Cortex of kidney (tissue), 1 donor: ENCODE measurements at places on chromosomes 7 and 10.

- no peak for DNase-seq
These were observed 342.3 kb upstream of the GALNT17 start for GRCh38 chr7:70789481-70790214.

GRCh38 chr10:118339111-118339510 lies 3.0 kb downstream of the FAM204A start:
- no peak for DNase-seq

DNA sequence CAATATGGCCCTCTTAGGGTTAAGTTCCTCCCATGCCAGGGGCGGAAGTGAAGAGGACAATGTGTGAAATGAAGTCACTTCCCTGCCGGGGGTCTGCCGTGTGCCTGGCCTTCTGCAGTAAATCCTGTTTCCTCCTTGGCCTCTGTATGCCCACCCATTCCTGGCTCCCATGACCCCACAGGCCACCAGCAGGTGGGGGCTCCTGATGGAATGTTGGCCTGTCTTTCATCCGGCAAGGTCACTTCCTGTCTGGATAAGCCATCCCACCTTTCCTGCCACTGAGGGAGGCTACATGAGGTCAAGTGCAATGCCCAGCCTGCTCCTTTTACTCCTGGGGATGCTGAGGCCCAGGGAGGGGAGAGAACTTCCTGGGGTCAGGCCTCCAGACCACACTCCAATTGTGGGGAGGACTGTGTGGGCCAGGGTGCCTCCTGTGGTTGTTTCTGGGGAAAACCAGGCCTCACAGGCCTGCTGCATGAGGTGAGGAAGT lies 22.3 kb downstream of the PALD1 start:
- no peak for DNase-seq

GRCh38 chr7:149104749-149105148 lies 14.2 kb upstream of the ZNF786 start:
- no peak for DNase-seq

DNA sequence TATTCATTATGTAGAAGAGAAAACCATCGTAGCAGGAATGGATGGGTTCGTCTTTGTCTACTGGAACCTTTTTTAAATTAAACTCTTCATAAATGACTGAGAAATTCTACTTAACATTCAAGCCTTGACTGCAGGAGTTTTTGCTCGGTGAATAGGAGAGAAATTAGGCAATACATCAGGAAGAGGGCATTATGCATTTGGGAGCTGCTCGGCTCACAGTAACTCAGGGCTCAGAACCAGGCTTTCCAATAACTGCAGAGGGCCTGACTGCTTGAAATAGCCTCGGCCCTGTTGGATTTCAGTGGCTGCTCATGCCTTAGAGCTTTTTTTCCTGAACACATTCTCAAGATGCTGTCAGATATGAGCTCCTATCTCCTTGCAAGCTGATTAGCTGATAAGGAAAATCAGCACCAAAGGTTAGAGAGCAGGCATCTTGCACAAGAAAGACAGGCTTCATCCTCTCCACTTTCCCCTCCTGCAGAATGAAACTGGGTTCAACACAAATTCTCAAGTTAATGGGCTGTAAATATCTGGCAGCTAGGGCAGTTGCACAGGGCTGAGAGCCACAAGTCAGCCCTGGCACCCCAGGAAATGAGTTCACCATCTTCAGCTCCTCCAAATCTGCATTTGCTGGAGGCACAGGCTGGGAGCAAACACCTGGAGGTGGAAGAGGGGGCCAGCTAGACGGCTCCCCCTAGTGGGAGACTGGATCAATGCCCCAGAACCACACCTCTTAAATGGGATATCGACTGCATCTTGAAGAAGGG lies 24.3 kb downstream of the TECTB start:
- DNase-seq: no peak
